ENCODE measurements at places on chromosomes 13 and 19.

DNA sequence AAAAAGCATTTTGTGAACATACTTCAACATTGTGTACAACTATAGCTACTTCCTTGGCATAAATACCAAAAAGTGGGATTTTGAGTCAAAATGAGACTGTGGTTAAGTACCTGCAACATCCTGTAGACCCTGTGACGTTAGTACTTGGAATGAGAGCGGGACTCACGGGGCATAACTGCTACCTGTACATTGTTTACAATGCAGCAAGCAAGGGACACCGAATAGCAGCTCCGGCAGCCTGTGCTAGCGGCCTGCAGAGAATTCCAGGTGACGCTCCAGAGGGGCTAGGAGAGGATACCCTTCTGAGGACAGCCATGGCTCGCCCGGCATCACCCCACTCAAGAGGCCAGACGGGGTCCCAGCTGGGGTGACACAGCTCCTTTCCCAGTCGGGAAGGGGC lies 824 bp upstream of the ZNF331 start:
- no peak for DNase-seq

GRCh38 chr13:111275995-111276618 lies 44.3 kb upstream of the TEX29 start:
- DNase-seq = no peak

DNA sequence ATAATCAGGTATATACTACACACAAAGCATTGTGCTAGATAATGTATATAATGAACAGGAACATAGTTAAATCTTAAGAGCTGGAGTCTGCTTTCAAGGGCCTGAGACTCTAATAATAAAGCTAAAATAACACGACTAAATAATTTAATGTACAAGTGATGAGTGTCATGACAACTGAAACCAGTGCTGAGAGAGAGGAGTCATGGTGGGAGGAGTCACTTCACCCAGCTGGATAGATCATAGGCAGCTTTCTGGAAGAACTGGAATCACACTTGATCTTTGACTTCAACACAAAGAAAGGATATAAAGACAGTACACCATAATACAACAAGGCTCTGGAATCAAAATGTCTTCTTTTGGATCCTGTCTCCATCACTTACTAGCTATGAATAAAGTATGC lies 7.1 kb downstream of the RBM26 start:
- DNase-seq = no peak

- no peak for DNase-seq
Measured at GRCh38 chr13:112958127-112958989, 10.7 kb upstream of the MCF2L start.

DNA sequence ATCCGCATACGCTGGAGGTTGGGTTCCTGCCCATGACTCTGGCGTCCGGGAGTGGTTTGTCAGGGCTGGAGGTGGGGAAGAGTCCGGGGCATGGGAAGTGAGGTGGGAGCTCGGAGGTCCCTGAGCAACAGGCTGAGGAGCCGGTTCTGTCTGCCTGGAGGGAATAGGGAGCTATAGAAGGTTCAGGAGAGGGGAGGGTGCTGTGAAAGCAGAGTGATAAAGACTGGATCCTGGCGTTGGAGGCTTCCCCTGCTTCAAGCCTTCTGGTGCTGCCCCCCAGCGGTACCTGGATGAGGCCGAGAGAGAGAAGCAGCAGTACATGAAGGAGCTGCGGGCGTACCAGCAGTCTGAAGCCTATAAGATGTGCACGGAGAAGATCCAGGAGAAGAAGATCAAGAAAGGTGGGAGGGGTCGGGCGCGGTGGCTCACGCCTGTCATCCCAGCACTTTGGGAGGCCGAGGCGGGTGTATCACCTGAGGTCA lies 2.6 kb downstream of the HMG20B start:
- DNase-seq = no peak

GRCh38 chr13:77326905-77327604 lies at the start of gene MYCBP2:
Gene MYCBP2 (minus strand): TSS chr13:77327094. CDS start chr13:77326775, 319 bp downstream.
- peak; percentile 99 for DNase-seq

DNA sequence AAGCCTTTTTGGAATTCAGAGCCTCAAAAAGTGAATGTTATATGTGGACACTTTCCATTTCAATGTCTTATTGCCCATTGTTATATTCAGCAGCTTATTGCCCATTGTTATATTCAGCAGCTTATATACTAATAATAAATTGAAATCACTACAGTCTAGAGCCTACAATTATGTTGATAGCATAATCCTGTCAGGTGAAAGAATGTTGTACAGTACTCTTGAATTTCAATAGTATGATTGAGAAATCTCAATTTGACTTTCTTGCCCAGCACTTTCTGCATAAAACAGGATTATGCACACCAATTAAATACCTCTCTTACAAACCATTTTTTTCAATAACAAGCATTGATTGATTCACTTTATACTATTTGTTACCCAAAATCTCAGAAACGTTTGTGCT lies 260.8 kb downstream of the PCDH9 start:
- DNase-seq = no peak

GRCh38 chr13:59746291-59746962 lies 417.3 kb downstream of the DIAPH3 start:
- DNase-seq = no peak
